ENCODE measurements at places on chromosomes 11 and 22.

DNA sequence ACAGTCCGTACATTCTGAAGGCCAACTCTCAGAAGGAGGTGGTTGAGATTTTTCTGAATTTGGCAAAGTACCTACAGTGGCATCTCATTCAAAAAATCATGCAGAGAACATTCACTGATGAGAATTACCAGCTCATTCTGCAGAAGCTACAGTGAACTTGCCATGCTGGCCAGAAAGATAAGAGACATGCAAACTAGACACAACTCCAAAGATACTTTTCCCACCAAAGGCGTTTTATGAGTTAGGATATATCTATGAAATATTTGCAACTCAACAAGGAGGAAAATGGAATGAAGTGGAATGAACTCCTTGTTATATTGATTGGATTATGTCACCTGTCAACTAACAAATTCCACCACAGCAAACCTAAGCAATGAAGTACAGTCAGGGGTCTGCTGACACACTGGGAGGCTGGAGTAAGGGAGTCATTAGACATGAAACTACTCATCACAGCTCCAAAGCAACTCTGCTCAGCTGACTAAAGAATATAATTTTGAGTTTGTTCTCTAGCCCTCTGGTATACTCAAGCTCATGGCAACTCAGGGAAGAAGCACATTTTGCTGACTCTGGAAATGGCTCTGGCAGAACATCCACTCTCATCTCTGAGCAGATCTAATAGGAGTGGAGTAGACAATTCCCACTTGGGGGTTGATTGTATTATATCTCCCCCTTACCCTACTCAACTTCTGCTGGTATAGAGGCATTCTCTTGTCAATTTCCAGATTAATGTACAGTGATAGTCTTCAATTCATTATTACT, 22.9 kb downstream of the MAML2 start:
- no peak for DNase-seq

GRCh38 chr11:67054346-67054835, 2.3 kb upstream of the RHOD start:
- no peak for DNase-seq

DNA sequence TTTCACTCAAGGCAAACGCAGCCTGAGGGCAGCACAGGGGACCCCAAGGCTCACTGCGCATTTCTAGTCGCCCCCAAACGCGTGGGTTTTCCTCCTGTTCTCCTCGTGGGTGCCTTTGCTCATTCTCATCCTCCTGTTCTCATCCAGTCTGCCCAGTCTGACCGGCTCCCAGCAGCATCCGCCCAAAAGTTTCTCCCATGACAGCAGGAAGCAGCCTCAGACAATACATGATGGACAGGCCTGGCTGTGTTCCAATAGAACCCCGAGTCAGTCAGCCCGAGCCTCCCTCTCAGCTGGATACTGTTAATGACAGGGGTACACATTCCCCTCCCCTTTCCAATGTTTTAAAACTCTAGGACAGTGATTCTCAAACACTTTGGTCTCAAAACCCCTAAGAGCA, 22.5 kb upstream of the KRTAP5-7 start:
- no peak for DNase-seq

- no peak for DNase-seq
Observed at GRCh38 chr11:132177106-132177505, 806.7 kb downstream of the NTM start.

GRCh38 chr11:15969281-15969680, 387.1 kb downstream of the SOX6 start:
- DNase-seq, result peak; percentile 55

- DNase-seq, result no peak
Observed at GRCh38 chr22:18068381-18068988, 9.3 kb upstream of the PEX26 start.

- no peak for DNase-seq
Observed at GRCh38 chr22:36258701-36259614, 6.0 kb downstream of the APOL1 start.

GRCh38 chr11:2393941-2394817, 6.4 kb upstream of the TSSC4 start:
- no peak for DNase-seq

GRCh38 chr11:131592734-131593133, 222.3 kb downstream of the NTM start:
- DNase-seq, result no peak

DNA sequence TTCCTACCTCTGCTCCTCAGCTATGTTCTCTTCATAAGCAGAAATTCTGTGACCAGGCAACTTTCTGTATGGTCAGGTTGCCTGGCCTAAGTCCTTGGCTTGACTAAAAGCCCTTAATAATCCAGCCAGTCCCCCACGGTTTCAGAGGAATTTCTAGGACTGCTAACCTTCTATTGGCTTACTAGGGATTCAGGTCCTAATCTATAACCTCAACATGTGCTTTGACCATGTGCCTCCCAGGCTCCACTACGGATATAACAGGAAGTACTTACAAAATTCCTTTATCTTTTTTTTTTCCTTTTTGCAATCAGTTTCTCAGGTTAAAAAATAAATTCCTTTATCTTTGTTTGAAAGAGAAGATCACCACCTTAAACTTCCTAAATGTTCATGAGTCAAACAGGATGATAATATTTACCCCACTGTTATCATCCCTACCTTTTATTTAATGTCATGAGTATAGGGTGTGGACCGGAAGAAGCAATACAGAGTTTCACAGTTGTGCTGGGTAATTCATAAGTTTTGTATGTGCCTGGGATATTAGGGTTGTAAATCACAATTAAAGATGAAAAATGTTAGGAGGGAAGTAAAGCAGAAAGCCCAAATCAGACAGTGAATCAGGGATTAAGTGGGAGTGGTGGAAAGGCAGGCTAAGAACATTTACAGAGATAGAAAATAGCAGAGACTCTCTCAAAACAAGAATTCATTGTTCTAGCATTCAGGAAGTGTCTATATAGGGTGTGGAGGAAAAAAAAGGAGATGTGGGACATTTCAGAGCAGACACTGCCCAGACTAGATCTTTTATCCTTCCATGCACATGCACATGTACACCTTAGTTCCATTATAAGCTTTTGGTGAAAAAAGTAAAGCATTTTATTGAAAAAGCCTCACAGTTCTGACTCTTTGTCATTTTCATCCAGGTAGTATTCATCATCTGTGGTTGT, 10.7 kb upstream of the POGLUT3 start:
- DNase-seq, result no peak

DNA sequence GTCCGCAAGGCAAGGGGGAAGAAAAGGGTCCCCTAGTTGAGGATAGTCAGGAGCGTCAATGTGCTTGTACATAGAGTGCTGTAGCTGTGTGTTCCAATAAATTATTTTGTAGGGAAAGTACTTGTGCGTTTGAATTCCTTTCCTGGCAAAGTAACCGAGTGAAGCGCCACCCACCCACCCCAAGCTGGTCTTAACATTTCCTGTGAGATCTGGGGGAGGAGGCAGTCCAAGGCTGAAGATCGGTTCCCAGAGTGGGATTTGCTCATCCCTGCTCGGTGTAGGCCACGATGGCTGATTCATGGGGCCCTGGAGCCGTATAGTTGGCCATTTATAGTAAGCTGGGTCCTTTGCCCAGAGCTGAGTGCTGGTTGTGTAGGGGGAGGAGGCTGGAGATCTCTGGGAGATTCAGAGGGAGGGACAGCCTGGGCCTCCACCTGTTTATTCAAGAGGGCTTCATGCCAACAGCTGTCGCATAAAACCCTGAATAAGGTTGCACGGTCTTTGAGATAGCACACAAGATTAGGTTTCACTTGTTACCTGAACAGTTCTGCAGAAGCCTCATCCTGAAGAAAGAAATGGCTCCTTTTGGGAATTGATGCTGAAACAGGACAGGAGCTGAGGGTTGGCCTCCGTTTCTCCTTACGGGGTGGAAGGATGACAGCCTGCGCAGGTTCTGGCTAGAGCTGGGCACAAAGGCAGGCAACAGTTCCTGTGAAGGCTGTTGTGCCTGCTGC, 2.4 kb downstream of the ATF4 start:
- no peak for DNase-seq

- DNase-seq, result no peak
Observed at GRCh38 chr11:74050465-74050864, 41.6 kb upstream of the UCP3 start.

DNA sequence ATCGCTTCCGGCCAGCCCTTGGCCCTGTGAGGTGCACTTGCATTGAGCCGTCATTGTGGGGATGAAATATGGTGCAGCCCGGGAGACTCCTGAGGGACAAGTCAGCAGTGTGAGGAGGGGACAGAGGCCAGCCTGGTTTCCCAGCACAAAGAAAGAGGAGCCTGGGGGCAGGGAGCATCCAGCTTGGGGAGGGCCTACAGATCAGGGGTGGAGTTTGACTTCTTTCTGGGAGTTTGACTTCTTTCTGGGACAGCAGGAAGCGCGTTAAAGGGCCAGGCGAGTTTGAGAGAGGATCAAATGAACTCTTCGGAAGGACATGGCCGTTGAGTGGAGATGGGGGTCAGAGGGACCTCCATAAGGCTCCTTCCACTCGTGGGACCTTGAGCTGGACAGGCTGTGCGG, 91.9 kb downstream of the LRRC32 start:
- DNase-seq, result peak; percentile 20
